ENCODE measurements at places on chromosomes 7 and 10.

DNA sequence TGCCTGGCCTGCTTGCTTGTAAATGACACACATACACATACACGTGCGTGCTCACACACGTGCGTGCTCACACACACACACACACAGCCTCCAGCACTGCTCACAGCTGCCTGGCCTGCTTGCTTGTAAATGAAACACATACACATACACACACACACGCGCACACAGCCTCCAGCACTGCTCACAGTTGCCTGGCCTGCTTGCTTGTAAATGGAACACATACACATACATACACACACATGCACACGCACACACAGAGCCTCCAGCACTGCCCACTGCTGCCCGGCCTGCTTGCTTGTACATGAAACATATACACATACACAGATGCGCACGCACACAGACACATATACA is 397.2 kb downstream of the PLXNA4 start:
- no peak for DNase-seq

DNA sequence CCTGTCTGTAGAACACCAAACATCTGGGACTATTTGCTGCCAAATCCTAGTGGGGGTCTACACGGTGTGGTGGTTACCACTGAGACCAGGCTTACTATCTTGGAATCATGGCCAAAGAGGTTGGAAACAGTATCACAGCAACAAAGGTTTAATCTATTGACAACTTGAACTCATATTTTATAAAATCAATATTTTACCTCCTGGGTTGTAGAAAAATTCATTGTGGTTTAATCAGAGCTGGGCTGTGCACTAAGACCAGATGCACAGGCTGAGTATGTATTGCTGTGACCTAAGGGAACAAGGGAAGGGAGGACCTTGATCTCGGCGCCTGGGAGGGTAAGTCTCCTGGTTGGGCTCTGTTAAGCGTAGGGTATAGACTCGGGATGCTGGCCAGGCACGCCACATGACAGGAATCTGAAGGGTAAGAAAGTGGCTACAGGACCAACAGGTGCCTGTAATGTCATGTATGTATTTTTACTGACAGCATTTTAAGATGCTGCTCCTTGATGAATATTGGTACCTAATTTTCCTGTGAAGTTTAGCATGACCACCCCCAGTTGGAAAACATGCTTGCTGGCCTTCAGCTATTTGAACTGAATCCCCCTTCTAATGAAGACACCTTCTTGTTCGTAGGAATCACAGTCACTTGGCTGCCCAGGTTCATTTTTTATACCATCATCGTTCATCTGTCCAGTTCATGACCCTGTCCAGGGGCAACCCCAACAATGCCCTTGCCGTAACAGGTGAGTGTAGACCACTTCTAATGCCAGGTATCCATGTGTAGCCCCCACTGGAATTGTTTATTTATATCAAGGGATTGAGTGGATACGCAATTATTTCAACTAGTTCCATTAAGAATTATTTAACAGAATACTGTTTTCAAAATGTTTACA is 79.5 kb downstream of the EZH2 start:
- DNase-seq: no peak

DNA sequence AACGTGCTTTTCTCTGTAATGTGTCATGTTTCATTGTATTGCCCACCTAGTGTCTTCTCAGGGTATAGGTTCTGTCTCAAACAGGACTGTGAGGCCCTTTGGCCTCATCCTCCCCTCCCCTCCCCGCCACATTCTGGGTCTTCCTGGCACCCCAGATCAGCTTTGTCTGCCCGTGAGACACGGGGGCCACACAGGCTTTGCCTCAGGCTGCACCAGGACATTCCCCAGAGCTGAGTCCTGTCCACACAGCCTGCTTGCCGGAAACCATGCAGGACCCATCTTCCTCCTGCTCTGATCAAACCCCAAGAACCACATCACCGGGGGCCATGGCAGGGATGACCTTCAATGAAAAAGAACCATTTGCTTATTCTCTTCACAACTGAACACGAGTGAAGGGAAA is 18.6 kb downstream of the MAT1A start:
- DNase-seq: no peak

- no peak for DNase-seq
These were observed 11.1 kb upstream of the CALML5 start for GRCh38 chr10:5510281-5511072.

DNA sequence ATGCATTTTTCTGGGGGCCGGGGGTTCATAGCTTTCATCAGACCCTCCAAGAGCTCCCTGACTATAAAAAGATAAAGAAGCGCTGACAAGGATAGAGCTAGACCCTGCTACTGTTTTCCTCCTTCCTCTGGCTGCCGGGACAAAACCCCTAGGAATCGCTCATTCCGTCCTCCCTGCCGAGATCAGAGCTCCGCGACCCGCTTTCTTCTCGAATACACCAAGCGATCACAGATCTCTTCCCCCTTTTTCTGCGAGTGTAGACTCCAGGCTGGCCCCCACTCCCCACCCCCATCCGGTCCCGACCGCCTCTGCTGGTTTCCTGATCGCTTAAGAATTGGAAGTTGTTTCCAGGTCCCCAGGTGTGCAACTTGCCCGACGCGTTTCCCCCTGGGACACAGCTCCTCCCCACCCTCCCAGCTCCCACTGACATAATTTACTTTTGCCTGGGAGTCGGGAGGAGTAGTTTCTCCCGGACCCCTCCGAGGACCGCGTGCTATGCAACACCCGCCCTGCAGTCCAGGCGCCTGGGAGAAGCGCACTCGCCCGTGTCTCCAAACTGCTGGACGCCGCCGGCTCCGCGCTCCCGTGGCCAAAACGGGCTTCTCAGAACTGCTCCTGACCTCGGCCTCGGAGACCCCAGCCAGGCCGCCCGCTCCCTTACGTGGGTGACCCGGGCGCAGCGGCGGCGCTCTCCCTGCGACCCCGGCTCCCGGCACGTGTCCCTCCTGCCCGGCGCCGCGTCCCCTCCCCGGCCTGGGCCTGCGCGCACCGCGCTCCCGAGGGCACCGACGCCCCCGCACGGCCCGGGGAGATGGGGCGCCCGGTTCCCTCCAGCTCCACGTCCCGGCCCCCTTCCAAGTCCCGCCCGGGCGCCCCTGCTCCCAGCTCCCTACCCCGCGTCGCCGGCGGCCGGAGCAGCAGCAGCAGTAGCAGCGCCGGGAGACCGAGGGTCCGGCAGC is 552 bp downstream of the IL15RA start:
- DNase-seq: no peak

DNA sequence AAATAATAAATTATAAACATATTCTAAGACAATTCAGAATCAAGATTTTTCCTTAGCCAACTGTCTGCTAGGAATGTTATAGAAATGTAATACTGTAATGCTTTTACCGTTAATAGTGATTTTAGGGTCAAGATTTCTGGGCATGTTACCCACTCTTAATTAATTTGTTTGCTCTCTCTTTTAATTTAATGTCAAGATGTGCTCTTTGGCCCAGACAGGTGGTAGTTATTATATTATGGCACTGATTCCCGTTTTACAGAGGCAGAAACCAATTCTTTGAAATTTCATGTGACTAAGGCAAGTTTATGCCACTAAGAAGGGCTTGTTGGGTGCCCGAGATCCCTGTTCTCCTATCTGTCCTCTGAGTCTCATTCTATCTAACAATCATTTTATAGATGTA is 959 bp upstream of the FAM107B start:
- no peak for DNase-seq

- no peak for DNase-seq
These were observed 37.5 kb upstream of the ADARB2 start for GRCh38 chr10:1774796-1775195.

DNA sequence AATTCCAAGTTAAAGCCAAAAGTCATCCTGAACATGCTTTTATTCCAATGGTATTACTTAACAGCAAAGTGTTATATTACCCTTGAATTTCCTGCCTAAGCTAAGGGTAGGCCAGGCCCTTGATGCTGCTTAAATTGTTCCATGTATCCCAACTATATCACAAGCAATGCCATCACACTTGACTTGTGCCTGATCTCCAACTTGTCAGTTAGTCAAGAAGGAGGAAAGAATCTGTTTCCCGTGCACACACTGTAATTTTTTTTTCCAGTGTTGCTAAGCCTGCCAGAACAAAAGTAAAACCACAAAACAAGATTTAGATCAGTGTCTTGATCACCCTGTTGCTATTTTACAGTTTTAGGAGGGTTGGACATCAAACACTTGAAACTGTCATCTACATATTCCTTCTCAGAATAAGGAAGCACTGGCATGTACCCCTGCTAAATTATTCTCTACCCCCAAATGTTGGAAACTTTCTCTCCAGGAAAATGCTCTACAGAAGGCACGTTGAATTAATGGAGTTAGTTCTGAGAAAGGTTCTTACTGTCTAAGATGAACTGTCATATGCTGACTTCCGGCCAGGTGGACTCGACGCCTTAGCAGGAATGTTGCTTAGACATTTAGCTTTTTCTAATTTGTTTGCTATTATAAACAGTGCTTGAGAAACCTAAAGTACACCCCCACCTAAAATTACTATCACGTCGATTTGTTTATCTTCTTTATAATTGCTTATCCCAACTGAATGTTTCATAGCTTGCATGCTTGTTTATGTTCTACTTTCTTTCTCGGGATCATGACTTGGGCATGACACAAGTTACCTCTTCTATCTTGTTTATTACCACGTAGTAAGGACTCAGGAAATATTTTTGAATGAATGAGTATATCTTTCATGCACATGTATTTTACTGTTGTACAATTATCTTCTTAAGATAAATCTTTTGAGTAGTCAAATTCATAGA is 105.5 kb upstream of the ZNF438 start:
- DNase-seq: no peak

DNA sequence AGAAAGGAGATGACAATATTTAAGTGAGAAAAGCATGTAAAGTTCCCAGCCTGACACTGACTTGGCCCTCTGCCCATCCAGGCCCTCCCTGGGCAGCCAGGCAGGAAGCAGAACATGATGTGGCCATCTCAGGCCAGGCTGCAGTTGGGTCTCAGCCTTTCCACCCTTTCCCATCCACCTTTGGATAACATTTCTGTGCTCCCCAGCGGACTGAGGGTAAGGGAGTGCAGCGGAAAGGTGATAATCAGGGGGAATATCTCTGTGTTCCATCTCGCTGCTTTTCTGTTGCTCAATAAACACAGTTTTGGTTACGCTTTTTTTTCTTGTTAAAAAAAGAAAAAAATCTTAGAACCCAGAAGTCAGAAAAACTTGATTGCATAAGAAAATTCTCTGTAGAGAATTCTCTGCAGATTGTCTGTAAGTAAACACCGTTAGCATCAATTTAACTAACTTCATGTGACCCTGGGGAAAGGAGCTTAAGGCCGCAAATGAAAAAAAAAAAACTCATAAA is 37.2 kb upstream of the TARP start:
- DNase-seq: no peak

GRCh38 chr7:157687158-157687557 is 350.4 kb downstream of the DNAJB6 start:
- DNase-seq: no peak

- no peak for DNase-seq
These were observed 190.7 kb upstream of the ADO start for GRCh38 chr10:62613859-62614258.
